NCI-H1694 (cell line): ENCODE measurements at places on chromosomes 7 and 10.

- no peak for DNase-seq
Measured at GRCh38 chr7:157814931-157815705, 478.3 kb downstream of the DNAJB6 start.

GRCh38 chr10:29798921-29799690 is 164.3 kb upstream of the SVIL start:
- DNase-seq: no peak

GRCh38 chr7:43308913-43309705 is 196.7 kb downstream of the HECW1 start:
- no peak for DNase-seq

GRCh38 chr10:85594239-85594638 is 772.4 kb downstream of the GRID1 start:
- DNase-seq: no peak

- no peak for DNase-seq
Measured at GRCh38 chr7:157540020-157540419, 203.2 kb downstream of the DNAJB6 start.

- DNase-seq: no peak
Measured at GRCh38 chr10:642186-642890, 47.1 kb downstream of the DIP2C start.

DNA sequence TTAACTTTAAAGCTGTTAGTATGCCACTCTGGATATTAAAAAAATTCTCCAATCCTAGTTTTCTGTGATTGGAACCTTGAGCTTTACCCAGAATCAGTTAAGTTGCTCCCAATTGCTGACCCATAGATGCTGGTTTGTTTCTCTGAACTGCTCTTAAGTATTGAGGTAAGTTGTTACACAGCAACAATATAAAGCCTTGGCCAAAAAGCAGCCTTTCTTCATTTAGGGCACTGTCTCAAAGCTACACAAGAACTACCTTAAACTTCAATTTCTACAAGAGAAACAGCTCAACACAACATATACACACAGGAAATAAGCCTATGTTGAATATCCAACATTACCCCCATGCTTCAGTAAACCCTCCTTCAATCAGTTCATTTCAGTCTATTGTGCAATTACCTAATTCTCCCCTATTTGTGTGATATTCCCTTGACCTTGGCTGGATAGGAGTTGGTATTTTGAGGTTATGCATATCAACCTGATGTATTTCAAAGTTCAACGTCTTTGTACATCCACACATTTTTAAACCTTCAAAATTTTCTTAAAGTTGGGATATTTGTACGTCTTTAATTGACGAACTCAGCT is 11.5 kb downstream of the HNRNPA2B1 start:
- DNase-seq: no peak

- no peak for DNase-seq
Measured at GRCh38 chr7:99021941-99022560, 121.9 kb downstream of the SMURF1 start.

GRCh38 chr7:26779978-26780595 is 84.3 kb downstream of the SKAP2 start:
- no peak for DNase-seq

DNA sequence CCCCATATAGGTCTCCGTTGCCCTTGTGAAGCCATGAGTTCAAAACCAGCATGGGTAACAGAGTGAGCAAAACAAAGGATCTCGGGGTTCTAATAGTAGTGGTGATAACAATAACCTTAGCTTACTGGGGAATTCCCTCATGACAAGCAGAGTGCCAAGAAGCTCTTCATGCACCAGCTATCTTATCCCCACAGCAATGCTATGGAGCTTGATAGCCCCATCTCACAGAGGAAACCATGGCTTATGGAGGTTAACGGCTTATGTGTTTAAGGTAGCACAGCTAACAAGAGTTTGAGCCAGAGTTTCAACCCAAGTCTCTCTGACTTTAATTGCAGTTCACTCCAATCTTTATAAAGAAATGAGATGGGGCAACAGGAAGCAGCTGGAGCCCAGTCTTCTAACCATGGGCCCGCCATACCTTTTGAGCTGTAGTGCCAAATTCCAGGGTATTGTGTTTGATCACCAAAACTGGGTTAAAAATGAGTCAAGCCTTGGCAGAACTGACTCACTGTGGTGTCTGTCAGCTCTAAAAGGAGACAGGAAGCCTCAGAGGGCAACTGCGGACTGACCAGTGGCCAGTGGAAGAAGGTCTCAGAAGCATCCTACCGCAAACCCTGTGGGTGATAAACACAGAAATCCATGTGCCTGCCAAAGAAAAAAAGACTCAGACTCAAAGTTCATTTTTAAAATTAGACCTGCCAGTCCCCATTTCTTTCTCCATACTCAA is 16.5 kb upstream of the PLAU start:
- no peak for DNase-seq

- DNase-seq: no peak
Measured at GRCh38 chr10:44339218-44339617, 45.7 kb downstream of the CXCL12 start.

DNA sequence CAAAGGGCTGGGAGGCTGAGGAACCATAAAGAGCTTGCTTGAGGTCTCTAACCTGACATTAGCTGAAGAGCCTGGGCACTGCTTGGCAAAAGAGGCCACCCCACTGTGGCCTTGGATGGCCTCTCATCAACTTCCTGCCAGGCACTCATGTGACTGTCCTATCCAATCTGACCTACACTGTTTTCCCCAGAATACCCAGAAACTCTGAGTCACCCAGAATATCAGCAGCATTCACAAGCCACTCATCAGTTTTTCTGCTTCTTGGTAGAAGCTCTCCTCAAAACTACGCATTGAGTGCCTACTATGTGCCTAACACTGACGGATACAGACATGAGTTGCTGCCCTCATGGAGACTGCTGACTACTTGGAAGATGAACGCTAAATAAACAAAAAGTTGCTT is 4.1 kb upstream of the NT5C2 start:
- DNase-seq: no peak

- DNase-seq: peak; percentile 38
Measured at GRCh38 chr10:92573798-92574547, at the start of gene IDE. TSS of gene IDE (minus strand) at chr10:92574093. CDS start at chr10:92574019, 74 bp downstream.

GRCh38 chr10:96441987-96442643 is 71.6 kb downstream of the TLL2 start:
- DNase-seq: no peak

- no peak for DNase-seq
Measured at GRCh38 chr10:77776487-77776886, 138.9 kb upstream of the KCNMA1 start.

DNA sequence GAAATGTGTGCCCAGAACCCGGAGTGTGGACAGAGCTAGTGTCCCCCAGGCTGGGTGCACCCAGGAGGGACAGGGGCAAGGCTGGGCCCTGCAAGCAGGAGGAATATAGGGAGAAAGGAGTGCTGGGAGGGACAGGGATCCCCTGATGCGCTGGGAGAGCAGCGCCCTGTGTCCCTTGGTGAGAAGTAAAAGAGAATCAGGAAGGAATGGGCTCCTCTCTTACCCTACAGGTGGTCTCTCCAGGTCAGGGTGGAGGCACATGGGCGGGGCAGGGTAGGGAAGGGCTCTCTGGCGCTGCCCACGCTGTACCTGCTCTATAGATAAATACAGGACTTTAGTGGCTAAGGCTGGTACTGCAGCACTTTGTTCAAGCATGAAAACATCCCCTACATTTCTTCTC is 753.8 kb downstream of the GRID1 start:
- DNase-seq: no peak

- no peak for DNase-seq
Measured at GRCh38 chr7:42980514-42980913, 48.3 kb downstream of the MRPL32 start.

DNA sequence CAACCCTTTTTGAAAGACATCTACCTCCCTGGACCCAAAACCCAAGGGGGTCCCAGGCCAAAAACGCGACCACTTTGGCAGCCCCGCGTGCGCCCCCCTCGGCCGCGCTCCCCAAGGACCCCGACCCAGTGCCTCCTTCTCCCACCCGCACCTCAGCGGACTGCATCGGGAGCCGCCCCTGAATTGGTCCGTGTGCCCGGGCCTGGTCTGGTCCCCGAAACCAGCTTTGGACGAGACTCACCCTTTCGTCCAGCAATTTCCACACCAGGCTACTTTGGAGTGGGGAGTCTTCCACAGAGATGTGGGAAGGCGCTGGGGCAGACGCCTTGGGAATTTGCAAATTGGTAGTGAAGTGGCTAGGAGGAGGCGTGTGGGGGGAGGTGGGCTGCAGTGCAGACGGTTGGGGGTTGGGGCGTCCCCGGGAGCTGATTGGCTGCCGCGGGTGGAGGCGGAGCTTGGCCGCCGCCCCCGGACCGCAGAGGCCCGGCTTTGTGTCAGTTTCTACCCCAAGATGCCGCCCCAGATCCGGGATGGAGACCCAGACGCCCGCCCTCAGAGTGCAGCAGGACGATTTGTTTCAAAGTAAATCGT is 16.9 kb downstream of the TCAF1 start:
- DNase-seq: peak; percentile 25

- DNase-seq: peak; percentile 45
Measured at GRCh38 chr7:131327049-131327625, 539 bp upstream of the MKLN1 start.

GRCh38 chr10:69666756-69667155 is 36.7 kb downstream of the FAM241B start:
- DNase-seq: no peak

DNA sequence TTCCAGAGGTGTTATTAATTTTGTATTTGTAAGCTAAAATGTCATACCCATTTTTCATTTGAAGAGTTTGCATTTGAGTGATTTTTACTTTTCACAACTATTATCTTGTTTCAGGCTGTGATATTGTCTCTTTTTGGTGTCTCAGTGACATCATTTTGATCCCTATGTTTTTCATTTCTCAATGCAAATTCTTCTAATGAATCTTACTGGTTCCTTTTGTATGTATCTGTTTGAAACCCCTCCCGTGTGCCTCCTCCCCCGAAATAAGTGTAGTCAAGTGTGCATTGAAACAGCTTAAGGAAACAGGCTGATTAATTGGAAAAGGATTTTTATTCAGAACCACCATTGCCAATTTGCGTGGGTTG is 77.8 kb downstream of the SHH start:
- no peak for DNase-seq

GRCh38 chr7:129519464-129519863 is 17.1 kb downstream of the SMKR1 start:
- DNase-seq: no peak

DNA sequence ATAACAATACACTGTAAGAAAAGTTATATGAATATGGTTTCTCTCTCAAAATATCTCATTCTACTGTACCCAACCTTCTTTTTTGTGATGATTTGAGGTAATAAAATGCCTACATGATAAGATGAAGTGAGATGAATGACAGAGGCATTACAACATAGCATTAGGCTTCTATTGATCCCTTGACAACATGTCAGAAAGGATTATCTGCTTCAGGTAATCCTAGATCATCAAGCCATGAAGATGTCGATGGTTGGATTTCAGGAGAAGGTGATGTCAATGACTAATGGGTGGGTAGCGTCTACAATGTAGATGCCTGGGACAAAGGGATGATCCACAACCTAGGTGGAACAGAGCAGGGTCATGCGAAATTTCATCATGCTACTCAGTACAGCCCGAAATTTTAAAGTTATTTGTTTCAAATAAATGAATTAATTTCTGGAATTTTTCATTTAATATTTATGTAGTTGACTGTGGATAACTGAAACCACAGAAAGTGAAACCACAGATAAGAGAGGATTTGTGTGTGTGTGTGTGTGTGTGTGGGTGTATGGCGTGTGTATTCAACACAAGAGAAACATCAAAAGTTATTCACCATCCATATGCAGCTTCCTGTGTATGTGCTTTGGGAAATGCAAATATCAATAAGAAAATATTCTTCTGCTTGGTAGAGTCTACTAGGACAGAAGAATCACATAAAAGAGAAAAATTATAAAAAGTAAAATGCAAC is 77.0 kb downstream of the MAGI2 start:
- DNase-seq: no peak

DNA sequence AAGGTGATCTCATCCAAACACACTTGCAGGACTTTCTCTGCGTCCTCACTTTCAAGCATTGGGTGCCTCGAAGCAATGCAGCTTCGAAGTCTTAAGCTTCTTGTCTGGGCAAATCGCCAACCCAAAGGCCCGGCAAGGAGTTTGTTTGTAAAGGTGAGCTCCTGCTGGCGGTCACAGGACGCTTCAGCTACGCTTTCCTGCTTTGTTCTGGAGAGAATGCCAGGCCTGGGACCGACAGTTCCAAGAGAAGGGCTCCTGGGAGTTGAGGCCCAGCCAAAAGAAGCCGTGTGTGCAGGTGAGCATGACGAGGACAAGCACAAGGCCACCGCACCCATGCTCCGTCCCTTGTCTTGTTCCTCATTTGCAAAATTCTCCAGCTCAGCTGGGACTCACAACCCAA is 106.6 kb upstream of the DOCK1 start:
- DNase-seq: no peak

DNA sequence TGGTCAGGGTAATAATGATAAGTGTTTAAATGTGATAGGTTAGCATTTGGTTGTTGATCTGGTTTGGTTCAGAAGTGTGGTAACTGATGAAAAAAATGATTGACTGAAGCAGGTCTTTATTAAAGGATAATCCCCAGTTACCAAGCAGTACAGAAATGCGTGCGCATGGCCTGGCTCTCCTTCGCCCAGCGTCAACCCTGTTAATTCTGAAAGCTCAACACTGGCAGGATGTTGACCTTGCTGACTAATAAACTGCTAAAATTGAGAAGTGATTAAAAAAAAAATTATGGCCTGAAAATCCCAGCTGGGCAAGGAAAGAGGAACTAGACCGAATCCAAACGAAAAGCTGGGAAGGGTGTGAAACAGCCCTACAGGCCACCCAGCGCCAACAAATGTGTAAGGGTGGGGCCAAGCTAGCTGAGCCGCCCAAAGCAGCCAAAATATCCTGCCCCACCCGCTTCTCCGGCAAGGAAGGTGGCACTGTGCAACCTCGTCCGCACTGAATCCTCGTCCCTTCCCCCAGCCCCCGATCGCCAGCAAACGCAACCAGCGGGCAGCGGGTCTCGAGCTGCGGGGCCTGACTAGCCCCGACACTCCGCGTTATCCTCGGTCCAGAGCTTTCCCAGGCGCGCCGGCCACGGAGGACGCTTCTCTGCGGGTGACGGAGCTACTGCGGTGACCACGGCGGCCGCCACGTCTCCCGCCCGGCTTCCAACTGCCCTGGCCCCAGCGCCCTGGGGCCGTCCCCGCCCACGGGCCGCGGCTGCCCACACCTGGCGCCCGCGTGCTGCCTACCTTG is 561 bp downstream of the SHTN1 start:
- no peak for DNase-seq

DNA sequence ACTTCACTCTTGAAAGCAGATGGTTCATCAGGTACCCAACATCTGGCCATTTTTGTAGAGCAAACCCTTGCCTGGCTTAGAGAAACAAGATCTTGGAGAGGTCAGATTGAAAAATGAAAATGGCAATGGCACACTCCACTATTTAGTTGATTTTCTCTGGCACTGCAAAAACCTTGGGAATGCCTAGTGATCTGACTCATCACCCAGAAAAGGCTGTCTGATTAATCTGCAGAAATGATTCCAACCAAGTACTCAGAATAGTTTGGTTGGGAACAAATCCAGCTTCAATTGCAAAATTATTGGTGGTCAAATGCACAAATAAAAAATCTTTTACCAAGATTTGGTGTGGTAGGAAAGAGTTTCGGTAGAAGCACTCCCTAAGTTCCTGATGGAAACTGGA is 351.2 kb downstream of the PHTF2 start:
- DNase-seq: no peak
